ENCODE measurements at places on chromosomes 11 and 22. TPM values are rescaled to one million over a fixed set of nuclear protein-coding genes. Genes with fewer than 3 reads are reported as not detected.
A peak's percentile ranks its signal among the peaks of the same experiment; 100 is the strongest.

The SERPIND1 gene
- not detected for total RNA-seq

DNA sequence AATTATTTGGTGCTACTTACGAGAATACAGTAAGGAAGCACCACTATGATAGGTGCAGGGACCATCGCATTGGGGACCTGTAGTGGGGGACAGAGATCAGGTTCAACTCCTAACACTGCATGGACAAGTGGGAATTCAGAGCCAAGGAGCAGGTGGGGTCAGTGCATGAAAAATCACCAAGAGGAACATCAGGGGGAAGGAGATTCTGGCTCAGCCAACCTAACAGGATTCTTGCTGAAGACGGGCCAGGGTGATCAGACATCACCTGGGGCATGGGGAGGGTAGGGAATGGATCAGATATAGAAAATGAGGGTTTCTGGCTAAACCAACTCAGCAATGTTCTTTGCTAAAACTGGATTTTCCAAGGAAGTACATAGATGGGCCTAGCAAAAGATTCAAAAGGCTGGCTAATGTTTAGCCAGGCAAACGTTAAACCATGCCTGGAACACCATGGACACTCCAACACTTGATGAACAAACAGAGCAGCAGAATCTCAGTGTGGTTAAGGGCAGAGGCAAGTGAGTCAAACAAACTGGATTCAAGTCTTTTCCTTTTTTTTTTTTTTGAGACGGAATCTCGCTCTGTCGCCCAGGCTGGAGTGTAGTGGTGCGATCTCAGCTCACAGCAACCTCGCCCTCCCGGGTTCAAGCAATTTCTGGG, 70.0 kb downstream of the MICAL3 start:
- H3K4me3 ChIP-seq, result no peak overlapping the region
- no peaks in the 10 kb centered on the region for H3K27me3 ChIP-seq
- peaks cover 11% of the 10 kb centered on the region for H3K4me1 ChIP-seq

- H3K36me3 ChIP-seq, result no peaks in the 10 kb centered on the region
- no peak overlapping the region for H3K4me3 ChIP-seq
- no peak for DNase-seq
- H3K27ac ChIP-seq, result no peak overlapping the region
Observed at GRCh38 chr22:34975721-34976120, 90.2 kb upstream of the ISX start.

The PYGM gene
- 1.0 TPM for total RNA-seq

DNA sequence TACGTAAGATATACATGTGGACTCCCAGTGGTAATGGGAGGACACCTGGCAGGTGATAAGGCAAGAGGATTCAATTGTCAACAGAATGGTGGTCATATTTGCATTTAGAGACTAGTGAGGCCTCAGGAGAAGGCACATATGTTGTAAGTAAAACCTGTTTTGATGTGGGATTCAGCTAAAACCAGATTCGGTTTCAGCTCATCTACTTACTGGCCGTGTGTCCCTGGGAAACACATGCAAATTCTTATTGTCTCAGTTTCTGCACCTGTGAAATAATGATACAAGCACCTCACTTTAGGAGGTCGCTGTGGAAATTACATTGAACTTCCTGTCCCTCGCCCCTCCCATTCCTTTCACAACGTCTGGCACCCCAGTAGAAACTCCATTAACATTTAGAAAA, 78.9 kb upstream of the FIBIN start:
- H3K4me1 ChIP-seq, result no peaks in the 10 kb centered on the region
- no peak overlapping the region for H3K4me3 ChIP-seq
- no peaks in the 10 kb centered on the region for H3K36me3 ChIP-seq
- DNase-seq, result no peak

DNA sequence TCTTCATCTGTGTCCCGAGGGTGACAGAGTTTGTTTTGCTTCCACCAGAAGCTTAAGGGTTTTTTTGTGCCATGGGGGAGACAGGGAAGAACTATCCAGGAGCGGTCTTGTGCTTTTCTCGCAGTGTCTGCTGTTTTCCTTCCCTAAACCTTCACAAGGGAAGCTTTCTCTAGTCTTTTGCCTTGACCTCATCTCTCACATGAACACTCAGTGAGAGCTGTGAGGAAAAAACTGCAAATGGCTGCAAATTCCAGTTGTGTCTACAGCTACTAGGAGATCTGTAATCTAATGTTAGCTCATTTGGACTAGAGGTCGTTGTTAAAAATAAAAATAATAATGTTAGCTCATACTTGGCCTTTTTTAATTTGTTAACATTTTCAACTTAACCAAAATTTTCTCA, 264.7 kb upstream of the SESN3 start:
- peaks cover 11% of the 10 kb centered on the region for H3K4me1 ChIP-seq
- H3K27ac ChIP-seq, result no peak overlapping the region
- DNase-seq, result no peak
- H3K4me3 ChIP-seq, result no peak overlapping the region
- no peaks in the 10 kb centered on the region for H3K27me3 ChIP-seq

DNA sequence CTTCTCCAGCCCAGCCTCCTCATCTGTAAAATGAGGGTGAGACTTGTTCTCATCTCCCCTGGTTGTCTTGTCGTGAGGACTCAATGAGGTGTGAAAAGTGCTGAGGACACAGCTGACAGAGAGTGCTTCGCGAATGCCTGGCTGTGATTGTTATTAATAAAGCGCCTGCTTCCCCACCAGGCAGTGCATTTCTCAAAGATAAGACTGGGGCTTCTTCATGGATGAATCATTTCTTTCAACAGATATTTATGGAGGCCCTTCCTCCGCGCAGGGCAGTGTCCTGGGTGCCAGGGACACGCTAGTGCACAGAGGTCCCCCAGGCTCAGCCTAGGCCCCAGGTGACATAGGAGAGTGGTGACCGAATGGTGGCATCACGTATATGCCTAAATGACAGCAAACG, 34.3 kb upstream of the SHISAL1 start:
- H3K27me3 ChIP-seq, result peaks cover 28% of the 10 kb centered on the region
- no peak overlapping the region for H3K4me3 ChIP-seq
- peak; percentile 32 for DNase-seq
- H3K4me1 ChIP-seq, result peaks cover 11% of the 10 kb centered on the region
- no peaks in the 10 kb centered on the region for H3K36me3 ChIP-seq

DNA sequence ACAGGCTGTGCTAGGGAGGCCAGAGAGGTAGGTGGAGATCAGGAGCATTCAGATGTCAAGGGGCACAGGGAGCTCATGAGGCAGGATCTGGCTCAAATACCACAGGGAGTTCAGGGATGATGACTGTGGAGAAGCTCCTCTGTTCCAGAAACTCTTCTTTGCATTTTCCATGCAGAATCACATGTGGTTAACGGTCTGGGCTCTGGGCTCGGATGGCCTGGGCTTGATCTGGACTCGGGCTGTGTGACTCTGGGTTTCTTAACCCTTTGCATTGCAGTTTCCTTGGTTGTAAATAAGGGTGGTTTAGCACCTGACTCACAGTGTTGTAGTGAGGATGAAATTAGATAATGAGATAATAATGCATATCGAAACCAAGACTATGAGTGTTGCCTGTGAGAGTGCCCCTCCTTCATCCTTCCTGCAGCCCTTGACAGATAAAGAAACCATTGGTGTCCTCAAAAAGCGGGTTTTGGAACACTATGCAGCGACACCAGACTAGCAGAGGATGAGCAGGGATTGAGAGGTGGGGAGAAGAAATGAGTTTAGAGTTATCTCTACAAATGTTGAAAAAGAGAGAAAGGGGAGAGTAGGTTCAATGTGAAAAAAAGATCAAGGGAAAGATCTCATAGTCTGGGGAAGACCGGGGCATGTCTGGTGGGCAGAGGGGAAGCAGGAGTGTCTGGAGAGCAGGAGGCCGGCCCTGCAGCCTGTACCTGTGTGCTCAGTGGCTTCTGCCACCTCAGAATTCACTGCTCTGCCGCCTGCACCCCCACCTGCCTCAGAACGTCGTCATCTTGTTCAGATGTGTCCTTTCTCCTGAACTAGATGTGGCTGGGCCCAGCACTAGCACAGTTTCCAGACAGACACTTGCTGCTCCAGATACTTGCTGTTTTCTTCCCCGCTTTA, 197.8 kb upstream of the SORL1-AS1 start:
- H3K27ac ChIP-seq, result no peak overlapping the region
- H3K4me3 ChIP-seq, result no peak overlapping the region
- H3K27me3 ChIP-seq, result no peaks in the 10 kb centered on the region
- peaks cover 11% of the 10 kb centered on the region for H3K4me1 ChIP-seq

The MRGPRX4 gene
- not detected for total RNA-seq

DNA sequence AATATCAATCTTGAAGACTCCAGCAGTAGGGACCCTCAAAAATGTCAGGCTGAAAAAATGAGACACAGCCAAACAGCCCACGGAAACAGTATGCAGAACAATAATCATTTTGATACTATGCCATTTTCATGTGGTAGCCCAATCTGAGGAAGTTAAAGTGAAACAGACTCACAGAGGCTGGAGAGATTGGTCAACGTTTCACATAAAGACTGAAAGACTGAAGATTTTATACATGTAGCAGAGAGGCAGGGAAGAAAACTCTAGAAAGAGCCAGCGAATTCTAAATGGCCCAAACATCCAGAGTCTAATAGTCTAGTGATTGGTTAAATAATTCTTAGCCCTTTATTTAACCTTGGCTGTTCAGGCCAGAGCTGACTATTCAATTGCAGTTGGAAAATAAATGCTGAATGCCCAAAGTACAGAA, 49.4 kb downstream of the MAML2 start:
- H3K4me1 ChIP-seq, result peaks cover 7% of the 10 kb centered on the region
- no peak overlapping the region for H3K4me3 ChIP-seq
- no peaks in the 10 kb centered on the region for H3K36me3 ChIP-seq
- DNase-seq, result peak; percentile 39
- H3K27ac ChIP-seq, result no peak overlapping the region

The CRYAB gene
- total RNA-seq, result 4.1 TPM

DNA sequence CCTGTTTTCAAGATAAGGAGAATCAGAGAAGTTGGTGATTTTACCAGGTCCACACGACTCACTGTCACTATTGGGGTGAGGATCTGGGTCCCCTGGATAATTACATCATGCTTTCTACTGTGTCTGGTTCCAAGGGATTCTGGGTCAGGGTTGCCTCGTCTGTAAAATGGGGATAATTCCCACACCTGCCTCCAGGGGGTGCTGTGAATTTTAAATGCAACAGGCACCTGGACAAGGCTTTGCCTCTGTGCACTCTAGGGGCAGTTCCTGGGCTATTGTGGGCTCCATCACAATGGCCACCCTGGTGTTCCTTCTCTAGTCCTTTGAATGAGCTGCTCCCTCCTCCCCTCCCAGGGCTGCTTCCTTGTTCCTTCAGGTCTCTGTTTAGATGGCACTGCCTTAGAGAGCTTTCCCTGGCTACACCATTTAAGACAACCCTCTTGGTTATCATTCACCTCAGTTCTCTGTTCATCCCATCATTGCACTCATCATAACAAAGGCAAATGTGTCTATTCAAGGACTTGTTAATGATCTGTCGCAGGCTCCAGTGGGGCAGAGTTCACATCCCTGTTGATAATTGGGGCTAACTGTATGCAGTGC, 178.6 kb downstream of the MIAT start:
- no peak overlapping the region for H3K27ac ChIP-seq
- no peak overlapping the region for H3K4me3 ChIP-seq
- H3K27me3 ChIP-seq, result no peaks in the 10 kb centered on the region
- no peak for DNase-seq

The DSCAML1 gene
- total RNA-seq, result not detected

DNA sequence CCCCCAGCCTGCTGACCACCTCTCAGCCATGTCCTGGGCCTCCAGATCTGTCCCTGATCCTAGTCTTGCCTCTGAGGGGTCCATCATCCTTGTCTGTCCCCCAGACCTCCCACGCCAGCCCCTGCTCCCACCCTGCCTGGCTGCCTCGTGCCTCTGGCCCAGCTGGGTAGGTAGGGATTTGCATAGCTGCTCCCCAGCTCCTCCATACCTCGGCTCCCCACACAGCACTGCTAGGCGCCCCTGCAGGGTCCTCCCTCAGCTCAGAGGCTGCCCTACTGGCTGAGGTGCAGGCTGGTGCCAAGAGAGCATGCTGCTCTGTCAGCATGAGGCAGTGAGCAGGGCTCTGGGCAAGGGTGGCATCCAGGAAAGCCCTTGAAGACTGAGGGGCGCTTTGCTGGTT, 47.7 kb downstream of the NFAM1 start:
- no peaks in the 10 kb centered on the region for H3K4me1 ChIP-seq
- no peak overlapping the region for H3K4me3 ChIP-seq
- H3K27ac ChIP-seq, result no peak overlapping the region
- H3K27me3 ChIP-seq, result peaks cover 3% of the 10 kb centered on the region
- H3K36me3 ChIP-seq, result no peaks in the 10 kb centered on the region

The MMP1 gene
- 0.64 TPM for total RNA-seq

GRCh38 chr11:20611892-20612291, 12.5 kb downstream of the SLC6A5 start:
- no peak overlapping the region for H3K4me3 ChIP-seq
- peaks cover 9% of the 10 kb centered on the region for H3K27me3 ChIP-seq
- H3K27ac ChIP-seq, result no peak overlapping the region
- no peak for DNase-seq
- no peaks in the 10 kb centered on the region for H3K36me3 ChIP-seq

- no peak for DNase-seq
- peaks cover 15% of the 10 kb centered on the region for H3K27me3 ChIP-seq
- H3K36me3 ChIP-seq, result no peaks in the 10 kb centered on the region
- H3K27ac ChIP-seq, result no peak overlapping the region
- no peak overlapping the region for H3K4me3 ChIP-seq
Observed at GRCh38 chr11:121613724-121614123, 161.0 kb upstream of the SORL1-AS1 start.

DNA sequence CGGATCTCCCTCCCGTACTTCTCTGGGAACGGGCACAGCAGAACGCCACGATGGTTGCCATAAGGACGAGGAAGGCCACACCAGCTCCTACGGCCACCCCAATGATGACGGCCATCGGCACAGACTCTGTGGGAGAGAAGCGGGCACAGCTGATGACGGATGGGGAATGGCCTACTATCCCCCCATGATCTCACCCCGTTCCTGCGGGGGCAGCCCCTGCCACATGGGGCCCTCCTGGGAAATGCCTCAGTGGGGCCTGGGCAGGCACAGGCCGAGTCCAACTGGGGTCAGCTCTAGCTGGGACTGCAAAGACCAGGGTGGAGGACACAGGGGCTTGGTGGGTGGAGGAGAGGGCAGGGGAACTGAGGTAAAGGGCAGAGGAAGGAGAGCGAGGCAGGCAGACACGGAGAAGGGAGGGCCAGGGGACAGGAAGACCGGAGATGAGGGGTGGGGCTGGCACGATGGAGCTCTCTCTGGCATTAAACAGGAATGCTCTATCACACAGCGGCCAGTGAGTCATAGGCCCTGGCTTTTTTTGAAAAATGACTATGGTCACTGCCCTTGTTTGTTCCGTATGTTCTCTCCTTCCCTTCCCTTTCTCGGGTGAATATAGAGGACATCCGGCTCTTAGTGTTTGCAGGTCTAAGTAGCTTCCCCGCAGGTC, 76.0 kb downstream of the ST3GAL4 start:
- DNase-seq, result peak; percentile 75
- peaks cover 15% of the 10 kb centered on the region for H3K4me1 ChIP-seq
- H3K4me3 ChIP-seq, result no peak overlapping the region

- no peaks in the 10 kb centered on the region for H3K36me3 ChIP-seq
- H3K27ac ChIP-seq, result no peak overlapping the region
- H3K27me3 ChIP-seq, result no peaks in the 10 kb centered on the region
- H3K4me1 ChIP-seq, result peaks cover 34% of the 10 kb centered on the region
- no peak overlapping the region for H3K4me3 ChIP-seq
Observed at GRCh38 chr11:68340784-68341556, 28.6 kb downstream of the LRP5 start.

The MCHR1 gene
- total RNA-seq, result 0.96 TPM

The TRIM49 gene
- 0.24 TPM for total RNA-seq
